ENCODE measurements at places on chromosomes 13 and 19.

GRCh38 chr19:33279430-33280350, 22.6 kb downstream of the CEBPA start:
- no peak for DNase-seq

DNA sequence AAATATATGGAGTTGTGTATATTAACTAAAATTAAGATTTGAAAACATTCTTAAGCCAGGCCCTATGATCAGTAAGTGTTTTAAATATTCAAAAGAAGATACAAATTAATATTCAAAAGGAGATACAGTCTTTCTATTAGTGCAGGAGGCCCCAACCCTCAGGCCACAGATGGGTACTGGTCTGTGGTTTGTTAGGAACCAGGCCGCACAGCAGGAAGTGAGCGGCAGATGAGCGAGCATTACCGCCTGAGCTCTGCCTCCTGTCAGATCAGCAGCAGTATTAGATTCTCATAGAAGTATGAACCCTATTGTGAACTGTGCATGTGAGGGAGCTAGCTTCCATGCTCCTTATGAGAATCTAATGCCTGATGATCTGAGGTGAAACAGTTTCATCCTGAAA, 232.9 kb downstream of the FOXO1 start:
- no peak for DNase-seq

DNA sequence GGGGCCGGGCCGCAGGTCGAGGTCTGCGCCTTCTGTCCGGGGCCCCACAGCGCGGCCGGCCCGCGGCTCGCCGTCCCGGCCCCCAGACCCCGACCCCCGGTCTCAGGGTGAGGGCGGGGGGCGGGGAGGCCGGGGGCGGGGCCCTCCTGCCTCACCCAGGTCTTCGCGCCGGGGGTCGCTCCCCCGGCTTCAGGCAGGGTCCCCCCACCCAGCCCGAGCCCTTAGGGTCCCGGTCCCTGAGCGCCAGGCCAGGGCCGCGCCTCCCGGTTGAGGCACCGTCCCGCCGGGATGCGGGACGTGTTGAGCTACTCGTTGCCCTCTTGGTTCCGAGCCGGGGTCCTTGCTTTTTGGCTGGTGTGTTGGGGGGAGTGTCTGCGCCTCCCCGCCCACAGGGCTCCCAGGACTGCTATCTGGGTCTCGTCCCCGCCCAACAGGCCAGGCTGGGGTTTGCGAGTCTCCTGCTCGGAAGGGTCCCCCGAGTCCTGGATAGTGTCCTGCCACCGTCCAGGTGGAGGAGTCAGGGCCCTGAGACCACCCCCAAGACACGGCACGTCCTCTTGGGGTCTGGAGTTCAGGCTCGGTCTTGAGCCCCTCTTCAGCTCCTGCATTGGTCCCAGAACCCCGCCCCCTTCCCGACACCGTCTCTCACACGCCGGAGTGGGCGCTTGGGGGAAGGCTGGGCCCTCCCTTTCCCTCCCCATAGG, 452 bp downstream of the PIAS4 start:
- no peak for DNase-seq

DNA sequence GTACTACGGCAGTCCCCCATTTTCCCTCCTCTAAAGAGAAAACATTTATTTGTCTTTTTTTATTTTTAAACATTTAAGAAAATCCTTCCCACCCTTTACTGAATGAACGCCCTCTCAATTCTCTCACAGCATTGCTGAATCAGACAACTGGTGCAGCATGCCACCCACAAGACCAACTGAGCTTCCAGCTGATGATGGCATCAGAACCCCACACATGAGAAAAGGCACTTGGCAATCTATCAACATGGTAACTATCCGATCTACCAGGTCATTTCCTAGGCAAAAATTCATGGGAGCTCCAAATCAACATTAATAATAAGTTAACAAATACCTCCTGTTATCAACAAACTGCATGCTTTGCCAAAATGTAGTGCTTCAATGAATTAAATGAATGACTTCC, 43.1 kb downstream of the LHFPL6 start:
- no peak for DNase-seq

DNA sequence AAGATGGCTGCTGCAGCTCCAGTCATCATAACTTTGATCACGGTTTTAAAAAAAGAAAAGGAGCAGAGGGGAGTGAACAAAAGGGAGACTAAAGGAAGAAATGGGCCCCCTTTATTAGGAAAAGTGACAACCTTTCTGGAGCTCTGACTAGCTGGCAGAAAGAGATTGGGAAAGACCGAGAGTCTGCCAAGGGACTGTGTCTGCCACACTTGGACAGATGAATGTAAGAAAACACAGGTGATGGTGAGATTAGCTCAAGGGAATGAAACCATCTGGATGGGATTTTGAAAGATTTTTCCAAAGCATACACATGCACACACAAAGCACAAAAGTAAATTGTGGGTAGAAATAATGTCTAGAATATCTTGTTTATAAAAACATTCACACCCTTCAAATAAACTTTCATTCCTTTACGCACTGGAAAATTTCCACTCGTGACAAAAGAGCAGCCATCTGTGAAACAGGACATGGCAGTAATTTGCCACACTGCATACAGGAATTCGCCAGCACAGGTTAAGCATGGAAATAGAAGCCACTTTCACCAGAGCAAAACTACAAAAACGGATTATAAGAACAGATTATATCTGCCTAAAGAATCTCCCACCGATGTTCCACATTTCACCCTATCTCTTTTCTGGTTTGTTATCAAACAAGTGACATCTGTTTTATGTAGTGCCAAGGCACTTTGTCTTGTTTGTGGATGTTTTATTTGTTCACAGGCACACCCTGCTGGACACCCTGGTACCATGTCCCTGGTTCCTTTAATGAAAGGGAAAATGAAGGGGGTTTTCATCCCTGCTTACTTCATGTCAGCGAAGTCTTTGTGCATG, 819.5 kb downstream of the DIAPH3 start:
- no peak for DNase-seq

DNA sequence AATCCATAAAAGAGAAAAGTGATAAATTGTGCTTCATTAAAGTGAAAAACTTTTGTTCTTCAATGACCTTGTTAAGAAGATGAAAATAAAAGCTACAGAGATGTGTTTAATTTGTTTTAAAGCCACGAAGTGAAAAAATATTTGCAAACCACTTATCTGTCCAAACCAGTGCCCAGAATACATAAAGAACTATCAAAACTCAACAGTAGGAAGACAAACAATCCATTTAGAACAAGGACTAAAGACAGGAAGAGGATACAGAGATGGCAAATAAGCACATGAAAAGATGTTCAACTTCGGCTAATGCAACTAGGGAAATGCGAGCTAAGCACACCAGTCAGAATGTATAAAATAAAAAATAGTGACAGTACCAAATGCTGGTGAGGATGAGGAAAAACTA, 15.0 kb downstream of the GJB6 start:
- no peak for DNase-seq

DNA sequence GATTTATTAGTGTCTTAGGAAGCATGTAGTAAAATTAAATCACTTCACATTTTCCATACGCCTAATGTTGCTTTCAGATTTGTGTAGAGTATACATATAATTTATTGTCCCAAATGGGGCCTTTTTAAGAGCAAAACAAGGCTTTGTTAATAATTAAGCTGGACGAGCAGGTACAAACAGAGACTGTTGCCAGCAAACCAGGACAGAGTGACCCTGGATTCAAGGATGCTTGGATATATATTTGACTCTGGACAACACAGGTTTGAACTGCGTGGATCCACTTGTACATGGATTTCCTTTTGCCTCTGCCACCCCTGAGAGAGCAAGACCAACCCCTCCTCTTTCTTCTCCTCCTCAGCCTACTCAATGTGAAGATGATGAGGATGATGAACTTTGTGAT, 454.9 kb downstream of the PCDH9 start:
- DNase-seq, result no peak

GRCh38 chr13:97226788-97227627, 4.9 kb downstream of the MBNL2 start:
- no peak for DNase-seq

DNA sequence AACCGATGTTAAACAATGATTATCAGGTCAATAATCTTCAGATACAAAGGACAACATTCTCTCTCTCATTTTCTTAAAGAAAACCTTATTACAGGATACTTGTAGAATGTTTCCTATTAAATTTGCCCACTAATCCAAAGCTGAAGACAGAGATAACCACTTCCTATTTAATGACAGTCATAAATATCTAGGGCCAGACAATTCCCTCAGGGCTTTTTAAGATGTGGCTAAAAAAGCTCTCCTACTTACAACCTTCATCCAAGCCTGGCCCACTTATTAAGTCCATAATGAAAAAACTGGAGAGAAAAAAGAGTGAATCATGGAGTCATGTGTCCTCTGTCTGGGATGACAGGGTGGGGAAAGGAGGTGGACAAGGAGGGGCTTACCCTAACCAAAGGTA, 235.9 kb downstream of the KLF12 start:
- no peak for DNase-seq

DNA sequence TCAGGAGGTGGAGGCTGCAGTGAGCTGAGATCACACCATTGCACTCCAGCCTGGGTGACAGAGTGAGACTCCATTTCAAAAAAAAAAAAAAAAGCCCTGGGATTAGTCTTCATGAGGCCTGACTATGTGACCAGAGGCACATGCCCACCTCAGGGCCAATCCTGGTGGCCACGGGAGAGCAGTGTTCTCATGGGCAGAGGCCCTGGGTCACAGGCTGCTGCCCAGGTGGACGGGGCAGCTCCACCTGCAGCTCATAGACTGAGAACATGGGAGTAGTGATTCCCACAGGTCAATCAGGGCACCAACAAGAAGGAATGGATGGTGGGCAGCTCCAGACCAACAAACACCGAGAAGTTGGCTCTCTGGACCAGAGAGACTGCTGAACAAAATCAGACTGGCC, 26.1 kb upstream of the PEPD start:
- DNase-seq, result no peak

DNA sequence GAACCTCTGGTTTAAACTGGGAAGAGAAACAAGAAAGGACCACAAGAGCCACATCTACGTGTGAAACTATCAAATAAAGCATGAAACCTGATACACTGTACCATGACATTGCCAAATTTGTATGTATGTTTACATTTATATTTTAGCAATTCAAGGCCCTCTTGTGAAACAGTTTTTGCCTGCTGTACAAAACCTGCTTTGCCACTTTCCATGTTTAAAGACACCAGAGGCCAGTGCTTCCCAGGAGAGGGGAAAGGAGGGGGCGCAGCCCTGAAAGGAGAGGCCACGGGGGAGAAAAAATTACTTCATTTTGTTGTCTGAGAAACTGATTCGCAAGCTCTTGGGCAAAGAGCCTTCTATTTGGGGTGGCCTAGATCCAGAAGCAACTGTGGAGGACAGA, 124.8 kb downstream of the DCLK1 start:
- DNase-seq, result no peak

DNA sequence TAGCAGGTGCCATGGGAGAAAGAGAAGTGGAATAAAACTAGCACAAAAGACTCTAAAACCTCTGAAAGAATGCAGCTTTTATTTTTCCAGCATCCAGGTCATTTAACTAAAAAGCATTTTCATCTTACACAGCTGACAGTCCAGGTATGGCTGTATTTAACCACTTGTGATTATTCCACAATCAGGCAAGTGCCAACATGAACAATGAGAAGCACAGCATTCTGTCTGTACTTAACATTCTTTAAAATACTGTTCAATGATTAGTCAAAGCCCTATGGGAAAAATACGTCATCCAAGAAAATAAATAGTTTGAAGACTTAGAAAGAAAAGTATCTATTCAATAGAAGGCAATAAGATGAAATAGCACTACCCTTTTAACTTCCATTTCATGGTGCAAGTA, 246.9 kb downstream of the LIG4 start:
- no peak for DNase-seq

- no peak for DNase-seq
Measured at GRCh38 chr13:93955904-93956303, 523.6 kb downstream of the DCT start.

DNA sequence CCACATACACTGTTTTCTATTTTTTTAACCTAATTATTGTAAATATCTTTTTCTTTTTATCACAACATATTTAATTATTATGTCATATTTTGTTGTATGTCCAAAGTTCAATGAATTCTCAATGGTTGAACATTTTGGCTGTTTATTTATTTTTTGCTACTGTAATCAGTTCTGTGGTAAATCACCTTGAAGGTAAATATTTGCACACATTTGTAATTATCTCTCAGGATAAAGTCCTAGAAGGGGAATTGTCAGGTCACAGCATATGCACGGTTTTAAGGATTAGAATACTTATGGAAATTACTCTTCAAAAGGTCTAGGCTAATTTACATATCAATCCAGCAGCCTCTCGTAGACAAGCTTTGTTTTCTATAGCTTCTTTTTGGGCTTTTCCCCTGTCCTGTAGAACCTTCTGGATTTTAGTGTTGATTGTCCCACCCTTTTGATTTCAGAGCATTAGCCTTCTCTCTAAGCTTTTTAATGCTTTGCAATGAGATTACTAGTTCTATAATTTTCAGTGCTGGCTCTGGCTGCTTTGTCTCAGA, 362.6 kb downstream of the KCNRG start:
- DNase-seq, result no peak

- no peak for DNase-seq
Measured at GRCh38 chr19:17081672-17082630, 6.4 kb downstream of the MYO9B start.
